ENCODE measurements at places on chromosomes 3 and 15.

- no peak for DNase-seq
Observed at GRCh38 chr15:42760759-42761158, 23.8 kb upstream of the CDAN1 start.

DNA sequence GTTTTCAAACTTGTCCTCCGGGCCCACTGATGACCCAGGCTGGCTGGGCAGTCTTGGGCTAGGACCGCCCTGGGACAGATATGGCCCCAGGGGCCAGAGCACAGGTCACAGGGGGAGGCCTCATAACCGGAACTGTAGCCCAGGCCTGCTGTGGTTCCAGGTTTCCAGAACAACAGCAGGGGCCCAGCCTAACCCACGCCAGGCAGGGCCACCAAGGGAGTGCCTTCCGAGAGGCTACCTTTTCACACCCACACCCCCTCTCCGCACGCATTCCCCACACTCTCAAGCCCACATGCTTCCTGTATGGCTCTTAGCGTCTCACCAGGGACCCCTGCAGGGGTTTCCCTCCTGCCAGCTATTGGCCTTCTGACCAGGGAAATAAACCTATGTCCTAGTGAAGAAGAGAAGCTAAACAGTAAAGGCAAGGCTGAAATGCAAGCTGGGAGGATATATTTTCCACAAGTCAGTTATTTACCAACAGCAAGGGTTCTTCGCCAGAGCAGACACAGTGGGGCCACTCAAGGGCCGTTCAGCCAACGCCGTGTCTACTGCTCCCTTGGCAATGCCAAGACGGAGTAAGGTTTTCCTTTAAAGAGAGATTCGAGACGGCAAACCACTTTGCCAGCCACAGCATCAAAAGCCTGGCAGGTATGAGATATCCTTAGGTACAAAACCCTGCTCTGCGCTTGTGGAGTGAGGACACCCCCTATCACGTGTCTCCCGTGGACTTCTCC lies 135.1 kb downstream of the ATP10A start:
- DNase-seq: no peak

DNA sequence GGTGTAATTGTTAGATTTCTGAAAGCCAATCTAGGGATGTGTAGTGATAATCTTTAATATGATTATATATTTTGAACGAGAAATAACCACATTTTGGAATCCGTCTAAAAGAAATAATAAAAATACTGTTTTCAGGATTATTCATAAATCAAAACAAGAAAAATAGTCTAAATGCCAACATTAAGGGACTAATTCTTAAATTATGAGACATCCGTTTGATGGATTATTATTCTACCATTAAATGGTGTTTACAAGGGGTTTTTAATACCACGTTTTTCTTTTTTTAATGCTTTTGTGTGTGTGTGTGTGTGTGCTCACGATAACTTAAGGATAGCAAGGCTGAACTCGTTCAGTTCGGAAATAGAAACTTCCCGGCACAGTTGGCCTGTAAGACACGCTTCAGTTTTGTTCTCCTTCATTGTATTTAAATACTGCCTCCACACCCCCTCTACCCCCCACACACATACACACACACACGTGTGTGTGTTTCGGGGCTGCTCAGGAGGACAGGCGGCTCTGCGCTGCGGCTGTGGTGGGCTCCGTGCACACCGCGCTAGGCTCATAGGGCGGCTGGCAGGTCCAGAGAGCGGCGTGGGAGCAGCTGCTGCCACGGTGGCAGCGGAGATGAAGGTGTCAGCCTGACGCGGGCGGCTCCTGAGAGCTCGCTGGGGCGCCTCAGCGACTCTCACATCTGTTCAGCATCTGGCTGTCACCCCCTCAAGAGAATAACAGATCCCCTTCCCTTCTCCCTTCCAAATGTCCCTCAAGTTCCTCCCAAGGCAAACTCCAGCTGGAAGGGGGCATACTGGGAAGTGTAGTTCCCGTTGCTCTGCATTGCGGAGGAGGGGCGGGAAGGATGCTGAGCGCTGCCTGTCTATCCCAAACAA lies 23.0 kb upstream of the ANP32A start:
- DNase-seq: no peak

DNA sequence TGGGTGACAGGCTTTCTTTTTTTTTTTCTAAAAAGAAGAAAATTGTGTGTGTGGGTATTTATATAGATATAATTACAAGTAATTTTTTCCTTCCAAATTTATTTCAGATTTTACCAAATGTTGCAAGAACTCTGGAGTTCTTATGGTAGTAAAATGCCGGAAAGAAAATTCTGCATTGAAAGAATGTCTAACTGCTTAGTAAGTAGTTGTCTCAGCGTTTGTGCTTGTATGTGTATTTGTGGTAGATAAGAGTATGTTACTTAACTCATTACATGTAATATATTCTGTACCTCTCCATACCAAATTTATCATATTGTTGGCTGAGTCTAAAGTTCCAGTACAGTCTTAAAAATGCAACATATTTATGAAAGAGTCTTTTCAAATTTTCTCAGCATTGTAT lies 32.3 kb upstream of the ZCWPW2 start:
- no peak for DNase-seq

- DNase-seq: no peak
Observed at GRCh38 chr3:36381311-36381956, 1.1 kb downstream of the STAC start.

DNA sequence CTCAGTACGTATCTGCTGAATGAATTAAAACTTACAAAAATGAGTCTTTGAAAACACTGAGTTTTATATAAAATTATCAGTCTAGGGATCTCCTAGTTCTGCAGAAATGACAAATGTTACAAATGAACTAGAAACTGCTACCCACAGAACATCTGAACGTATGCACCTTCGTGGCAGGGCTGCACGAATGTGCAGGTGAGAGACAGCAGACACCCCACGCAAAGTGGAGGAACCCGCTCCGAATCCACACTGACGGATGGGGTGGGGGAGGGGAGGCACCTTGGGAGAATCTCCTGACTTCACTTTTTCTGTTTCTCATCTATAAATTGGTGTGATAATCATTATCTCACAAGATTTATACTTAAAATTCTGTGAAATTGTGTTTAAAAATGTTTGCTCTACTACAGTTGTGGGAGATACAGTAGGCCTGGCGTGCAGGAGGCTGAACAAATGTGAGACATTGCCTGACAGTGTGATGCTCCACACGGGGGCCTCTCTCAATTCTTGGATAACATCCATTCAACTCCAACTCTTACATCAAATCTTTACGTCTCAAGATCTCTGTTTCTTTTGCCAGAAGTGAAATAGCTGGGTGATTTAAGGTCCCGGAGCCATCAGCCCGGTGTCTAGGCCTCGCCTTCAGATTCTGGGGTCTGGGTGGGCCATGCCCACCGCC lies 86.9 kb downstream of the ATP10A start:
- DNase-seq: no peak

- DNase-seq: no peak
Observed at GRCh38 chr3:186467969-186468368, 76.2 kb downstream of the CRYGS start.

DNA sequence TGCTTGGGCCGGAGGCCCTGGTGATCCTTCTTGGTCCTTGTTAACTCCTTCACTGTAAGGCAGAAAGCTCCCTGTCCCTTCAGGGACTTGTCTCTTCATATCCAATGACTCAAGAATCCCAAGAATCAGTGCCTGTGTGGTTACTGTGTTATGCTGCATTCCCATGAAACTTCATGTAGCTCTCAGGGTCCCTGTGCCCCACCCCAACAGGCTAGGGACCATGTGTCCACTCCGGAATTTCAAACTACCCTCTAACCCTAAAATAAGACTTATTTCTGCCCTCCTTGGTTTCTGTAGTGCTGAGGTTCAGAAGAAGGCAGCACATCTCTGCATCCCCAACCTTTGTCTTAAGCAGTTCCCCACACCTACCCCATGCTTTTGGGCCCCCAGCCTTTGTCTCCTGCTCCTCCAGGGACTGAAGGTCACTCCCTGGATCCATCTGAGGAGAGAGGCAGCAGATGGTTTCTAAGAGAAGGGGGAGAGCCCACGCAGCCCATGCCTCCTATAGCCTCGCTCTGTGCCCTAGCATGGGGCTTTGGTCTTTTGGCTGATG lies 531 bp upstream of the MAP1A start:
- DNase-seq: no peak

- DNase-seq: no peak
Observed at GRCh38 chr3:130426206-130426605, 80.7 kb downstream of the COL6A5 start.

- no peak for DNase-seq
Observed at GRCh38 chr15:88018869-88019641, 237.5 kb downstream of the NTRK3 start.

DNA sequence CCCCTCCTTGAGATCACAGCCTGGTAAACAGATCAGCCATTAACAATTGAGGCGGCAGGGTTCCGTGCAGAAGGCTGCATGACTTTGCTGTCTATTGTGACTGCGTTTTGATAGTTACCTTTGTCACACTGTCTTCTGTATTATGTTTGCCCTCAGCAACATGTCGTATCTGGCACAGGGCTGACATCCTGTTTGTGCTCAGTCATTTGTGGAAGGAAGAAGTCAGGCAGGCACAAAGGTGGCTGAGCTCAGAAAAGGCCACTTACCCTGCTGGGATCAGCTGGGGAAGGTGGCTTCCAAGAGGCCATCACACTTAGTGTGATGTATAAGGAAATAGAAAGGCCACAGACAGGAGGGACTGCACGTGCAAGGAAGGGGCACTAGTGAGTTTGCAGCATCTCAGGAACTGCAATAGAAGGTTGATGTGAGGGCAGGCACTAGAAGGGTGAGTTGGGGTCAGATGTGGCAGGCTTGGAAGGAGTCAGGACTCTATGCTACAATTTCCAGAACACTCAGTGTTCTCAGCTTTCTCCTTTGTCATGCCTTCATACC lies 13.4 kb downstream of the PML start:
- DNase-seq: no peak

DNA sequence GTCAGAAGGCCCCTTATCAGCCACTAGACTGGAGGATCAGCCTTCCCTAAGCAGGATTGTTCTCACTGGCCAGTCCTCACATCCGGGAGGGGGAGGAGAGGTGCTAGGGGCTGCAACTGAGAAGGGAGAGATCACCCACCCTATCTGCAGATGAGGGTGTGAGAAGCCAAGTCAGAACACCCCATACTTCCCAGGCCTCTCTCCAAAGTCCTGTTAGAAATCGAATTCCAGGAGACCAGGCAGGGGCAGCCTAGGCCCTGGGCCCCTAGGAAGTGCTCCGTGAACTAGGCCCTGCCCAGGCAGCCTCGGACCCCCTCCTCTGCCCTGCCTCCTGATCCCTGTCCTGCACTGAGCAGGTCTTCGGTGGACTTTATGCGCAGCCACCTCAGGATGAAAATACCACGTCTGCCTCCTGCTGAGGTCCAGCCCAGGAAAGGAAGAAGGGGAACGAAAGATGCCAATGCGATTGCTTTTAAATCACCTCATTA lies 933 bp downstream of the DZIP1L start:
- no peak for DNase-seq

- no peak for DNase-seq
Observed at GRCh38 chr3:10534066-10534465, 28.7 kb upstream of the ATP2B2 start.
